RPMI7951 (cell line): ENCODE measurements at places on chromosomes 7 and 10. TPM values are rescaled to one million over a fixed set of nuclear protein-coding genes. Genes with fewer than 3 reads are reported as not detected.

DNA sequence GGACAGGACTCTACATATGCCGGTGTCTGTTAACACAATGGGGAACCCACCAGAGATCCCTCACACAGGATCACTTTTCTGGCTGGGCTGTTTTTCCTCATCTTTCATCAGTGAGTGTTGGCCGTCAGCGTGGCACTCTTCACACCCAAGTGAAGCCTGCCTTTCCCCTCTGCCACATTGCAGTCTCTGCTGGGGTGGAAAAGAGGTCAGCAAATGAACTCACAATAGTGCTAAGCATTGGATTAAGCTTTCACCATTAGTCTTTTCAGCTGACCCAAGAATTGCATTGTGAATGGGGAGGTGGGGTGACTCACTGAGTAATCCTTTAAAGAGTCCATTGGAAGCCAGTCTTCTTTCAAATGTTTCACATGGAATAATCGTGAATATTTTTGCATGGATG is 143.0 kb downstream of the KIAA1217 start:
- no peak for DNase-seq

DNA sequence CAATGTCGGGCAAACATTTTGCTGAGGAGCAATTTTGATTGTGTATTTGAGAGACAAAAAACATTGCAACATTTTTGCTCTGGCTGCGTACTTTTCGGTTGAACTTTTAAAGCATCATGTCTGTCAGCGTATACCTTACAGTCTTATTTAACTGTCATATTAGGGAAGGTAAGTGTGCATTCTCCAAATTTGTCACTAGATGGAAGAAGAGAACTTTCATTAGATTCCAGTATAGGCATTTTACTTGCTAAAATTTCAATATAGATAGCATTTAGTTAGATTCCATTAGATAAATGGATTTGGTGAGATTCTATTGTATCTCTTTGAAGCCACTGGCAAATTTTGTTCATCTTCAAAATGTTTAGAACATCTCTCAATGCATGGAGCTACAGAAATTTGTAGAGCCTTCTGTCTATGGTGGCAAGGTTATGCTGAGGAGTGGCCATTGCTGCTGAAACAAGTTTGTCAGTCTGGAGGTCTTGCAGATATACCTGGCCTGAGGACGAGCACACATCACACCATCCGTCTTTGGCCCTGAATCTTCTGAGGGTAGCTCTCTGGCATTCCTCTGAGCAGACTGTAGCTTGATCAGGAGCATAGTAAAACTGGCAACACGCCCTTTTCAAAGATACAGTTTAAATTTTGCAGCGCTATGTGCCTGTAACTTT is 437.5 kb upstream of the MBL2 start:
- no peak for DNase-seq

DNA sequence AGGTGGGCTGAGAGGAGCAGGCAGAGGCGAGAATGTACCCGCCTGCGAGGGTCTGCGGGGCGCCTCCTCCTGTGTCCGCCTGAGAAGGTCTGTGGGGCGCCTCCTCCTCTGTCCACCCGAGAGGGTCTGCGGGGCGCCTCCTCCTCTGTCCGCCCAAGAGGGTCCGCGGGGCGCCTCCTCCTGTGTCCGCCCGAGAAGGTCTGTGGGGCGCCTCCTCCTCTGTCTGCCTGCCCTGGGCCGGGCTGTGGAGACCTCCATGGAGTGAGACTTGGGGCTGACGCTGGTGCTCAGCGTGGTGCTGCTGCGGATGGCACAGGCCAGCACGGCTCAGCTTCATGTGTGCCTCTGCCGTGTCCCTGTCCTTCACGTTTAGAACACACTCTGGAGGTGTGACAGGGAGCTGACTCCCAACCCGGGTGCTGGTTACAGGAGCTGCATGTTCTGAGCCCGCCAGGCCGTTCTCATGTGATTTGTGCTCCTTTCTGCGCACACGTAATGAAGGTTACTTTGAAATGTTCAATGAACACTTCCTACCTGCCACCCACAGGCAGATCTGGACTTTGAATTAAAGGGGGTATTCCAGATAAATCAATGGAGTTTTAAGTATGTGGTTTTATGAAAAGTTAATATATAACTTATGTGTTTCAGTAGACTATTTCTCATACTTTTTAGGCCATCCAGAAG is 20.5 kb upstream of the GET4 start:
- no peak for DNase-seq

DNA sequence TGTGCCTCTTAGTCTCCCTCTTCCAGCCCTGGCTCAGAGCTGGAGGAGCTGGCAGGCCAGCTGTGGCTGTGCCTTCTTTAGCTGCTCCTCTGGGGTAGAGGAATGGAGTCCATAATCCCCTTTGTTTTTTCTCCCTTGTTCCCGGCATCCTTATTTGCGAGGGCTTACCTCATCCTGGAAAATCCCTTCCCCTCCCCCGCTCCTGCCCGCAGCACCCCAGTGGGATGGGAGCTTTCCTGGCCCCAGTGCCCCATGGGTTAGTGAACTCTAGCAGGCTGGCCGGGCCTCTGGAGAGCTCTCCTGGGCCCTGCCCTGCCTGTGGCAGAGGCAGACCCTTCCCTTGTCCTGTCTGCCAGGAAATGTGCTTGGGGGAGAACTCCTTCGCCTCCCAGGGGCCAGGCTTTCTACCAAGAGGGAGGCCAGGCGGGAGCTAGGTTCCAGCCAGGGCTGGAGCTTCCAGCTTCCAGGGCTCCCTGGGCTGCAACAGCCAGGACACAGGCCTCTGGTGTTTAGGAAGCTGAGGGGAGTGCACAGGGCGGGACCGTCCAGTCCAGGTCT is 16.5 kb upstream of the TRIM8 start:
- peak; percentile 75 for DNase-seq

DNA sequence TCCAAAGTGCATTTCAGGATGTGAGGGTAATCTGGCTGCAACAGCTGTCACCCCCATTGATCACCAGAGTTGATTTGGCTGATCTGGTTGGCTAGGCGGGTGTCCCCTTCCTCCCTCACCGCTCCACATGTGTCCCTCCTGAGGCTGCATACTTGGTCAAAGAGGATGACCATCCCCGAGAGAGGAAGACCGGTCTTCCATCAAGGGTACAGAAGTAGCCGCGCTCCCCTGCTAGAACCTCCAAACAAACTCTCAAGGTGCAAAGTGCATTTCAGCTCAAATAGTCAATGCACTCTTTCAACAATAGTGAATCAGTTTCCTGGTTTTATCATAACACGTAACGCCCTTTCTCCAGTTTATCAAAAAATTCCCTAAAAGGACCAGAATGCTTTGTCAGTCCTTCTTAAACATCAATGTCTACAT is 44.6 kb downstream of the CARD11 start:
- DNase-seq = no peak

GRCh38 chr7:149510248-149510647 is 12.6 kb upstream of the ZNF746 start:
- no peak for DNase-seq

- peak; percentile 95 for DNase-seq
These were observed 60.6 kb downstream of the PRTFDC1 start for GRCh38 chr10:24891823-24892222.

DNA sequence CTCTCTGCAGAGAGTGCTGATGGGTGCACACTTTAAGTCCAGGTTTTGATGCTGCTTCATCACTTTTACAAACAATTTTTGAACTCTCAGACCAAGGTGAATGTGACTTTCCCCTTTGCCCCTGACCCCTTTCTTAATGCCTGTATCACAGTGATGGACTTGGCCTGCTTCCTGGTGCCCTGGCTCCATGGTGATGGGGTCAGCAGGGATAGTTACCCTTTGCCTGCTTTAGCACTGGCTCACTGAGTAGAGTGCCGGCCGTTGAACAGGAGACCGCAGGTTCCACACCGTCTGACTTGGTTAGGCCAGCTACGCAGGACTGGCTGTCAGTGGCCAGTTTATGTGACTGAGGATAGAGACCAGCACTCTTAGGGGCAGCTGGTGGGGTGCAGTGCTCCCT is 40.1 kb downstream of the LRGUK start:
- no peak for DNase-seq

The CABCOCO1 gene
- total RNA-seq = not detected in 2 replicates

The SEMA3A gene
- total RNA-seq = 4.0 and 4.3 TPM in 2 replicates

The HOXA7 gene
- 16.4 and 19.7 TPM in 2 replicates for total RNA-seq

The STOX1 gene
- total RNA-seq = 0.96 and 1.2 TPM in 2 replicates

The UPK3BL2 gene
- not detected in 2 replicates for total RNA-seq
